ENCODE measurements at places on chromosomes 5 and 9.

- DNase-seq, result no peak
Measured at GRCh38 chr5:16883806-16884205, 52.3 kb downstream of the MYO10 start.

DNA sequence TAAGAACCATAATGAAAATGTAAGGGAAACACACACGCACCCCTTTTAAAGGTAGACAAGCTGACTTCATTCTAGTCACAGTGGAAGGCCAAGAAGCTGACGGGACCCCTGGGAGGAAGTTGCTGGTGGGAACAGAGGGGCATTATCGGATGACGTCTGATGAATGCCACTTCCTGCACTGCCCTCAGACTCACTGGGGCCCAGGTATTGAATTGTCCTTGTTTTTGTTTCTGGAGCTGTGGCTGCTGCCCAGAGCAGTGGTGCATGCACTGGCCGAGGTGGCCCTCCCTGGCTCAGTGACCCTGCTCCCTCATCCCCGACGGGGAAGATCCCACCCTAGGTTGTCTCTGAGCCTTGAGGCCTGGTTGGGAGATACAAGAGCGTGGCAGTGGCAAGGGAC lies 15.3 kb upstream of the RPL26L1 start:
- DNase-seq, result no peak

DNA sequence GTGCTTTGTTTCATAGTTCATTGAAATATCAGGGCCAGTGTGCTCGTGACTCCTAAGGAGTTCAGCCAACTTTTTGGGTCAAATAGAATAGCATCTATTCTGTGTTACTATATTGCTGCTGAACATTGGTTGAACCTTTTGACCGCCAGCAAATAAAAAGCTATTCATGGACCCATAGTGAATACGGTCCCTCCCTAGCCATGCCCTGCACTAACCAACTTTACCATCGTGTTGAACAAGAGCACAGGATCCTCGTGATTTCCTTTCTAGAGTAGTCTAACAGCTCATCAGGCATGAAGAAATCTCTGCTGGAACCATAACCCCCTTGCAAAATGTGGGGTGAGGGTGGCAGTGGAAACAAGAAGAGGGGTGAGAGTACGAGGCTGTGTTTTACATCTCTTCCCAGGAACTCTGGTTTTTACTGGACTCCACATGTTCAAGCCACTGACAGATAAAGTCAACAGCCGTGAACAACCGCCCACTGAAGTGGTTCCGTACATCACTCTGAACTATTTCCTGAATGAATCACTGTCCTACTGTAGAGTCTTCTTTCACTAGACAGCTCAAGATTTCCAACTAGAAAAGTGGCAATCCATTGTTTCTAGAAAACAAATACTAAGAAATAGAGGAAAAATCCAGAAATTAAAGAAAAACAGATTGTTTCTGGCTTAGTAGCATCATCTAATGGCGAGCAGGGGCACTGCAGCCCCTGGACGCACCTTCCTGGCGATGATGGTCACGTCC lies 70.1 kb upstream of the SPATA31E1 start:
- no peak for DNase-seq

DNA sequence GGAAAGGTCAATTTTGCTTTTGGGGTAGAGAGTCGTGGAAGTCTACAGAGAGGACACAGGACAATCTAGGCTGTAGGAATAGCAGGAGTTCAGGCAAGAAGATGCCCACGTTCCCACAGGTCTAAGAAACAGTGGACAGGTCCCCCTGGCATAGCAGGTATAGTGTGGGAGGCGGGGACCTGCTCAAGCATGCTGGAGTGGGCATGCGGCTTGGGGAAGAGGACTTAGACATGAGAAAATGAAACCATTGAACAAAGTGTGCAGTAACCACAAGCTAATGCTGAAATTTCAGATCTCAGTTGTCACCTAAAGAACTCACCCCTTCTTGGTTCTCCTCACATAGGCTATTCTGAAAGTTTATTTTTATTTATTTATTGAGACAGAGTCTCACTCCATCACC lies 142.8 kb upstream of the EFNA5 start:
- DNase-seq, result no peak

GRCh38 chr5:1470762-1471211 lies 25.5 kb upstream of the SLC6A3 start:
- DNase-seq, result no peak

GRCh38 chr9:18114559-18115475 lies 359.1 kb upstream of the ADAMTSL1 start:
- DNase-seq, result no peak

DNA sequence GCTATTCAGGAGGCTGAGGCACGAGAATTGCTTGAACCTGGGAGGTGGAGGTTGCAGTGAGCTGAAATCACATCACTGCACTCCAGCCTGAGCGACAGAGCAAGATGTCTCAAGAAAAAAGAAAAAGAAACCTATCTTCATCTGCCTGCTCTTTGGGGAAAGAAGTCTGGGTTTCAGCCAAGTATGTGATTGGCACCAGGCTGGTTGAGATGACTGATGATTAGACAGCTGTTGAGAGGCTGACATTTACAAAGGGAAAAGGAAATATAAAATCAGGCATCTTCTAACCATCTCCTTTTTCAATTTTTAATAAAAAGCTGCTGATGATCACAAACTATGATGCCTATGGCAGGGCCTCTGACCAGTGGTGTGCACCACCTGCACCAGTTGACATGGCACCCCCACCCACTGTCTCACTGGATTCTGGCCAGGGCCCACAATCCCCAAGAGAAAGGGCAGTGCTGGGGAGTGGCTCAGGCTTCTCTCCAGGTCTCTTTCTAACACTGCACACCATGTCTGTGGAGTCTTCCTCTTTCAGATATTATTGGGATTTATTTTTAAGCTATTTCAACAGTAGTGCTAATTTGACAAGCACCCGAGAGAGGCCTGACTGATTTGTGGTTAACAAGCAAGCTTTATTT lies 17.2 kb upstream of the C5orf15 start:
- DNase-seq, result no peak

- no peak for DNase-seq
Measured at GRCh38 chr5:61159836-61160235, 2.4 kb downstream of the SMIM15 start.

DNA sequence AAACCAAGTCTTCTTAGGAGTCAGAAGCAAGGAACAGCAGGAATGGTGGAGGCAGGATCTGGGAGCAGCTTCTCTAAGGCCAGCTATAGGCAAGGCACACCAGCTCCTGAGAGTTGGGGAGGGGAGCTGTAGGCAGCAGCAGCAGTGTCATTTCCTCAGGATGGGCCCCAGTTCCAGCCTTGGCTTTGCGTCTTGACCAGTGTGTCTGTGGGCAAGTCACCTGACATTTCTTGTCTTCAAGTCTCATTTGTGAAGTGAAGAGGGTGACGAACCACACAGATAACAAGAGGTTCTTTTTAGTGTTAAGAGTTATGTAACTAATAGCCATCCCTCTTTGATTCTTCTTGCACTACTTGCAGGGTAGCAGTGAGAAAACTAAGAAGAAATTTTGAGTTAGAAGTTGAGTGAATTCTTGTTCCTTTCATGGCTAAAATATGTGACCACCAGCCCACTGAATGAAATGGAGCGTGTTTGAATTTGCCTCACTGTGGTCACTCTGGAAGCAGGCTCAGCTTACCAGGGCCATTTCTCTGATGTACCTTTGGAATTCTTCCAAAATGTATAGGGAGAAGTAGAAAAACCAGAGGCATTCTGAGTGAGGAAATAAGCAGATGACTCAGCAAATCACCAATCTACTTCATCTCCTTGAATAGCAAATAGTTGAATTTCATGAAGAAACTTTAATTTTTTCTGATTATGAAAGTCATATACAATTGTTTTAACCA lies 42.4 kb downstream of the RHOBTB3 start:
- no peak for DNase-seq

GRCh38 chr5:135341696-135342550 lies 57.1 kb downstream of the MACROH2A1 start:
- no peak for DNase-seq

GRCh38 chr9:109416135-109416706 lies 81.9 kb downstream of the PTPN3 start:
- DNase-seq, result no peak

- DNase-seq, result no peak
Measured at GRCh38 chr5:148416416-148416815, 32.7 kb downstream of the FBXO38 start.

DNA sequence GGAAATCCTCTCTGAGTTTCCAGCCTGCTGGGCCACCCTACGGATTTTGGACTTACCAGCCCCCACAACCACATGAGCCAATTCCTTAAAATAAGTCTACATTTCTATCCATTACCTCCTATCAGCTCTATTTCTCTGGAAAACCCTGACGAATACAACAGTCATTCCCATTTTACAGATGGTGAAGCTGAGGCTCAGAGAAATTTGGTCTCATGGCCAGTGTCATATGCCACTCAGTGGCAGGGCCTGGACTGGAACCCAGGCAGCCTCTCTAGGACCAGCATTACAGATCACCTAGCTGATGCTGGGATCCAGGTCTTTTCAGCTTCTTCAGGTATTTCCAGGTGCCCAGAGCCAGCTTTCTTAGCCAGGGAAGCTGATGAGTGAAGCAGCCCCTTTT lies 45.0 kb upstream of the SH3PXD2B start:
- no peak for DNase-seq

DNA sequence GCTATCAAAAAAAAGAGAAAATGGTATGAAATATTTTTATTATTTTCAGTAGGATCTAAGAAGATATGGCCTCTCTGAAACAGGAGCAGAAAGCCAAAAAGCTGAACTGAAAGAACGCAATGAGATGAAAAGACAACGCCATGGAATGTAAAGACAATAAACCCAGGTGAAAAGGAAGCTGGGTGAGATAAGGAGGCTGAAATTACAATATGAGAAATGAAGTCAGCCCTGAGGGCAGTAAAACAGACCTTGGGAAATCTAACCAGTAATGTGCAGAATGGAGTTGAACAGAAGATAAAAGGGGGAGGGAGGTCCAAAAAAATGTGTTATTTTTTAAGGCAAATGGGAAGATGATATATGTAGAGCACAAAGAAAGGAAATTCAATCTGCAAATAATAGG lies 265.3 kb downstream of the ENC1 start:
- DNase-seq, result no peak

- DNase-seq, result no peak
Measured at GRCh38 chr5:36576721-36577120, 29.7 kb upstream of the SLC1A3 start.

DNA sequence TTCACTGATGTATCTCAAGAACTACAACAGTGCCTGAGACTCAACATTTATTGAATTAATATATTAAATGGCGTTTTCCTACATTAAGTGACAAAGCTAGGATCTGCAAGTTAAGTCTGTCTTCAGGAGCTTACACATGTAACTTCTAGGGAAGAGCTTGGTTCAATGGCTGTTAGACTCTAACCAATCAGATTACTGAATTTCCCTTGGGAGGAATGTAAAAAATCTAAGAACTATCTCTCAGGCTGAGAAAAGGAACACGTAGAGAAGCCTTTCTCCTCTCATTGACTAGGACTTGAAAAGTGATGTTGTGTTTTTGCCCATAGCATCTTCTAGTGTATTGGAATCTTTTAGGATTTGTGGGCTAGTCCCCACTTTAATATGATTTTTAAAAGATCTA lies 53.6 kb downstream of the CCNH start:
- no peak for DNase-seq

- DNase-seq, result no peak
Measured at GRCh38 chr5:170639221-170639925, 135.6 kb downstream of the KCNIP1 start.

DNA sequence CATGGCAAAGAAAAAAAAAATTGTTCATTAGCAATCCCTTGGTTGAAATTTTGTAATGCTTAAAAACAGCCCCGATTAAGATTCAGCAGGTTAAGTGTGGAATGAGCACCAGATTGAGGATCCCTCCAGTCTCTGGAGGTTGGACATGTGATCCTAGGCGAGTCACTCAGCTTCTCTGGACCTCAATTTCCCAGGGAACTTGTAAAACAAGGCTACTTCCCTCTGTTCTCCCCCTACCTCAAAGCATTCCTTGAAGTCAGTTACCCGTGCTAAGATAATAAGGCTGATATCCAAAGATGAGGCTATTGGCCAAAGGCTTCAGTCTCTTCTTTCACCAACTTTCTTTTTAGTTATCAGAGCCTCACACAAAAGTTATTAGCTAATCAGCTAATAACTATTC lies 2.9 kb downstream of the KLHL3 start:
- DNase-seq, result no peak

DNA sequence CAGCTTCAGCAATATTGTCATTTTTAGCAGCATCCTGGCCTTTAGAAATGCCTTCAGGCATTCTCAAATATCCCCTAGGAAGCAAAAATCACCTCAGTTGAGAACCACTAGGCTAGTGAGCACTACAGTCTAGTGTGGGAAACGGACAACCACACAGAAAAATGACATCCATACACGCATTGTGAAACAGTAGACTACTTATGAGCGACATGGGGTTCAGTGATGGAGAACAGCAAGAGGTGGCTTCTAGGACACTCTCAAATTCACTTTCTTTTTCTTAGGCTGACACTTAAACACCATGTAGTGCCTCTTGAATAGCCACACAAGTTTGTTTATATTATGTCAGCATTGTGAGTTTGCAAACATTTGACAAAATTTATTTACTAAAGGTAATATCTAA lies 203.0 kb downstream of the KDM4C start:
- no peak for DNase-seq

DNA sequence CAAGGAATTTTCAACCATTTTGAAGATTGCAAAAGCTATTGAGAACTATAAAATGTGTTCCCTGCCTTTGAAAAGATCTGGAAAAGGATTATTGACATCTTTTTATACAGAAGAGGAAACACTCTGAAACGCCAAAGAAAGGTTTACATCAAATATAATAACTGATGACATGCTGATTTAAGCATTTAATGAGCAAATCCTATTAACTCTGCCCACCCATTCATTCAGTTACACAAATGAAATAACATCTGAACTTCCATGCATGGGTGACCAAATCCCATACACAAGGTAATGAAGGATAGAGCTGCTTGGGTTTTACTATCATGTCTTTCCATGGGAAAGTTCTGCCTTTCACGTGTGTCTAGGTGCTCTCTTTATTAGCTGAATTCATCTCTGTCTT lies 589.4 kb upstream of the WWC1 start:
- no peak for DNase-seq

- no peak for DNase-seq
Measured at GRCh38 chr5:125659316-125660023, 763.7 kb upstream of the GRAMD2B start.

DNA sequence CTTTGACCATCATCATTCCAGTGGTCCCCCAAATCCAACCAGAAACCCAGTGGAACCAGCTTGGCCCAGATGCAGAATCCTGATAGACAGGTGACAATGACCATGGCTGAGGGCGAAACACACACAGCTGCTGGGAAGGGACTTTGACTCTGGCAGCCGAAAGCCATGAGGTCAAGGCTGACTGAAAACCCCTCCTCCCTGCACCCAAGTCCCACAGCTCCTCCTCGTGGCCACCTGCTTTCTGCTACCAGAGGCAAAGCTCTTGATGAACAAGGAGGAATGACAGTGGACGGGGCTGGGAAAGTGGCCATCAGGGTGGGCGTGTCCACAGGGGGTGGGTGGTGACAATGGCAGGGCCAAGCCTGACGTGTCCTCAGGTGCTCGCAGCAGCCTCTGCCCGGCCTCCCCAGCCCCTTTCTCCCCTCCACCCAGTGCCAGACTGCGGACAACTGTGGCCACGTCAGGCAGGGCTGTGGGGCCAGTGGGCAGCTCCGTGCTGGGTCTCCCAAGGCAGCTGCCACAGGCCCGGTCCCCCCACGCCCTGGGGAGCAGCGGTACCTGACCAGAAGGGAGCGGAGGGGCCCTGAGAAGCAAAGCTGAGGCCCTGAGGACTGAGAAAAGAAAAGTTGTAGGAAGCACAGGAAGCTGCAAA lies 30.8 kb upstream of the SARDH start:
- no peak for DNase-seq

All from cortex of kidney (tissue), 1 donor.